ENCODE measurements at places on chromosomes 16 and 17.

GRCh38 chr17:36849871-36850348 lies 87.4 kb upstream of the LHX1 start:
- no peak for DNase-seq

DNA sequence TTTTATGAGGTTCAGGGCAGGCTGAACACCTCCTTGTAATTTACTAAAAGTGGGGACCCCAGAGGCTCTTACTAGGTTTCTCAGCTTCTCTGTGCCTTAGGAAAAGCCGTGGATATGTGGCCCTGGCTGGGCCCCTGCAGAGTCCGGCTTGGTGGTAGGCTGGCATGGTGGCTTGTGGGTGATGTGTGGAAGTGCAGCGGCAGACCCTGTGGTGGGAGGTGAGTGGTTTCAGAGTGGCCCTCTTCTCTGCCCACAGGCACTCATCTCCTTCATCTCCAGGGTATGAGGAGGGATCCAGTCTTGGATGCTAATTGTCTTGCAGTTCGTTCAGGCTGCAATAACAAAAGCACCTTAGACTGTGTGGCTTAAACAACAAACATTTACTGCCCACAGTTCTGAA lies 58.9 kb downstream of the ASIC2 start:
- DNase-seq = no peak

GRCh38 chr16:73997971-73998370 lies 298.6 kb upstream of the PSMD7 start:
- DNase-seq = no peak

DNA sequence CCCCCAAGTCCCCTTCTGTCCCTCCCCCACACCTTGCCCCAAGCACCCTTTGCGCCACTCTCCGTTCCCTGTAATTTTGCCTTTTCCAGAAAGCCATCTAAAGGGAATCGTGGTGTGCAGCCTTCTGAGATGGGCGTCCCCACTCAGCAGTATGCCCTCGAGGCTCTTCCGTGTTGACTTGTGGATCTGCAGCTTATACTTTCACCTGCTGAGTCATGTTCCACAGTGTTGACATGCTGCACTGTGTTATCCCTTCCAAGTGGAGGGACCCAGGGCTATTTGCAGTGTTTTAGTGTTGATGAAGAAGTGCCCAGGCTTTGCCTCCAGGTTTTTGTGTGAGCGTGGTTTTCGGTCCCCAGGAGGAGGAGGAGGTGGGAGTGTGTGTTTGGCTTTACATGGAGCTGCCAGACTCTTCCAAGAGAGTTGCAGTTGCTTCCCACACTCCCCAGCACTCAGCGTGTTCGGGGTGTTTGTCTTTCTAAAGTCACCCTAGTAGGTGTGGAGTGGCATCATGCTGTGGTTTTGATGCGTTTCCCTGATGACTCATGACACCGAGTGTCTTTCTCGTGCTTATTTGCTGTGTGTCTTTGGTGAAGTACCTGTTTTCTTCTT lies 32.1 kb upstream of the JPT2 start:
- DNase-seq = no peak

GRCh38 chr16:30383521-30383920 lies 1.2 kb upstream of the SEPTIN1 start:
- no peak for DNase-seq

DNA sequence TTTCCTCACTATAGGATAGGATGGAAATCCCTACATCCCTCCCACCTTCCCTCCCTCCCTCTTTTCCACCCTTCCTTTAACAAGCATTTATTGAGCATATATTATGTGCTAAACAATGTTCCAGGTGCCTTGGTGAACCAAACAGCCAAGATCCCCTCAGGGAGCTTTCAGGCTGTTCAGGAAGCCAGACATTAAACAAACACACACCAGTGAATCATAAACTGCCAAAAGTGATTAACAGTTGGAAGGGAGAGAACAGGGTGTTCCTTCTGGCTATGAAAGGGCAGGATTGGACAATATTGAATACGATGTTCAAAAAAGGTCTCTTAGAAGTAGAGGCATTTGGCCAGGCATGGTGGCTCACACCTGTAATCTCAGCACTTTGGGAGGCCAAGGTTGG lies 22.8 kb upstream of the CNEP1R1 start:
- DNase-seq = no peak

DNA sequence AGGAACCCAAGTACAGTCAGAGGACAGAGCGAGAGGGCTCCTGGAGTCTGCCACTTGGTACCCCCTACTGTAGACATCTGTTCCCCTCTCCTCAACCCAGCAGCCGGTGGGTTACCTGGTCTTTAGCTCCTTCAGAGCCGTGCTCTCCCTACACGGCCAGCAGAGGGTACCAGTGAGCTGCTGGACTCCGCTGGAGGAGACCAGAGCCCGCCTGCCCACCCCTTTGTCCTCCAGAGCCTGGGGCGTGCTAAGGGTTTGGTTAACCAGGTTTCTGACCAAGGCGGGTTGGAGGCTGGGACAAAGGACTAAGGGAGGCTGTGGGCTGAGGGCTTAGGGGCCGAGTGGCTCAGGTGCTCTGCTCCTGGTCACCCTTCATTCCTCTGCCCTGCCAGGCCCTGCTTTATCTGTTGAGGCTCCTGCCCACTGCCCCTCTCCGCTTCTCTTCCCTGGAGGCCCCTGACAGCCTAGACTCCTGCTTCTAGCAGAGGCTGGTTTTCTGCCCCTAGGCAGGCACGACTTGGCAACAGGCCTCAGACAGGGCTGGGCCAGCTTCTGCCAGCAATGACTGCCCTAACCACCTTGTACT lies 2.7 kb upstream of the HSD11B2 start:
- DNase-seq = peak; percentile 84

GRCh38 chr17:29948448-29949215 lies 7.2 kb downstream of the EFCAB5 start:
- DNase-seq = no peak

- no peak for DNase-seq
Observed at GRCh38 chr16:77386831-77387814, 47.7 kb downstream of the ADAMTS18 start.

DNA sequence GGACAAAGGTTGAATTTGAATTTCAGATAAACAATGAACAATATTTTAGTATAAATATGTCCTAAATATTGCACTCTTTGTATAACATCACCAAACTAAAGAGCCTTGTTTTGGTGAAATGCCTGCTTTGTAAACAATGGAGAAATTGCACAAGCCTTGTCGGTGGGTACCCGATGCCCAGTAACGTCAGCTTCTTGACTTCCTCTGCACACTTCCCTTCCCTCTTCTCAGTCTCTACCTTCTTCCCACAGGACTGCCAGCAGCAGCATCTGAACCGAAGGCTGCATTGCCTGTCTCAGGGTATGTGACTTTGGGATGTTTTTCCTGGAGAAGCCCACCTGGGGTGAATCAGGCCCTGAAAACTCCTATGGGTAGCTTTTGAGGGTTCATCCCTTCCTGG lies 113.9 kb downstream of the UTP18 start:
- no peak for DNase-seq

GRCh38 chr17:8345951-8346665 lies 6.5 kb downstream of the ODF4 start:
- no peak for DNase-seq

DNA sequence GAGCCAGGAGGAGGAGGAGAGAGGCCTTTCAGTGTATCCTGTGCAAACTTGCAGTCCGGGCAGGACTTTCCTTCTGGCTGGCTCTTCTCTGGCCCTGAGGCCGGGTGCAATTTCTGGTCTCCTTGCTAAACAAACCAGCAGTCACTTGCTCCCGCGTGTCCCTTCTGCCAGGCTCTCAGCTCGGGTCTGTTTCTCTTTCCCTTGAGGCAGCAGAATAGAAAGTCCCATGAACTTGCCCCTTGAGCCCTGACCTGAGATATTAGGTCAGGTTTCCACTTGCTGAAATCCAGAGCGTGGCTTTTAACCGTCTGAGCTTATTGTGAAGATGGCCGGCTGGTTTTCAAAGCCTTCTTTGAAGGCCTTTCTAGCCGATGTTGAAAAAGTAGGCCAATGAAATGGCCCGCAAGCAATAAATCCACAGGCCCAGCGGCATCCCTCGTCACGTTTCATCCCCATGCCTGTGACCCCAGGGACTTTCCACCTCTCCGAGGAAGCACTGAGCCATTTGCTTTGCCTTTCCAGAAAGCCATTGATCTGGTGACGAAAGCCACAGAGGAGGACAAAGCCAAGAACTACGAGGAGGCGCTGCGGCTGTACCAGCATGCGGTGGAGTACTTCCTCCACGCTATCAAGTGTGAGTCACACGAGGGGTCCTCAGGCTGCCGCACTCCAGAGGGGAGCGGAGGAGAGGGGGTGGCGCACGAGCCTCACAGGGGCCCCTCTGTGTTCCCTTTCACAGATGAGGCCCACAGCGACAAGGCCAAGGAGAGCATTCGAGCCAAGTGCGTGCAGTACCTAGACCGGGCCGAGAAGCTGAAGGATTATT lies 4.5 kb downstream of the VPS4A start:
- DNase-seq = no peak

- no peak for DNase-seq
Observed at GRCh38 chr16:23327836-23328235, 25.7 kb downstream of the SCNN1B start.

DNA sequence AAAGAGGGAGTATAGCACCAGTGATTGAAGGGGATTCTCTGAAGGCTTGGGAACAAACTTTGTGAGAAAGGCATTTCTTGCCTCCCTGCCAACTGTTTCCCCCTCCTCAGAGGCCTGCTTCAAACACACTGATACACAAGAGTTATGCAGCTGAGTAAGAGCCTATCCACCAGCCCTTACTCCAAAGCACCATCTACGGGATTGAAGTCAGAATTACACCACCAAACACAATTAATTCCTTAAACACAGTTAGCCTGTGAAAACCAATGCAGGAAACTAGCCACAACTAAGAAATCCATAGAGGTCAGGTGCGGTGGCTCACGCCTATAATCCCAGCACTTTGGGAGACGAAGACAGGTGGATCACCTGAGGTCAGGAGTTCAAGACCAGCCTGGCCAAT lies 138.3 kb downstream of the SHCBP1 start:
- no peak for DNase-seq

GRCh38 chr17:58414596-58414997 lies 2.7 kb downstream of the RNF43 start:
- DNase-seq = no peak

Data from transverse colon (tissue), 4 donors.